Heart right ventricle (tissue), 16 donors: ENCODE measurements at places on chromosomes 2 and 18.

GRCh38 chr18:38654946-38655345 lies 1089.3 kb upstream of the CELF4 start:
- H3K4me3 ChIP-seq, result no peak overlapping the region
- H3K36me3 ChIP-seq, result no peaks in the 10 kb centered on the region
- no peaks in the 10 kb centered on the region for H3K4me1 ChIP-seq
- no peak for DNase-seq
- no peak overlapping the region for H3K27ac ChIP-seq

GRCh38 chr2:170829036-170829435 lies 12.3 kb downstream of the GAD1 start:
- H3K4me3 ChIP-seq, result no peak overlapping the region
- H3K36me3 ChIP-seq, result no peaks in the 10 kb centered on the region
- H3K27ac ChIP-seq, result no peak overlapping the region
- no peaks in the 10 kb centered on the region for H3K4me1 ChIP-seq

- H3K36me3 ChIP-seq, result no peaks in the 10 kb centered on the region
- H3K4me1 ChIP-seq, result no peaks in the 10 kb centered on the region
- H3K27ac ChIP-seq, result no peak overlapping the region
- no peak overlapping the region for H3K4me3 ChIP-seq
These were observed 241.5 kb downstream of the SATB2 start for GRCh38 chr2:199216253-199216652.

GRCh38 chr18:70333757-70334156 lies 44.9 kb downstream of the SOCS6 start:
- DNase-seq, result no peak
- H3K4me1 ChIP-seq, result peaks cover 25% of the 10 kb centered on the region
- H3K36me3 ChIP-seq, result no peaks in the 10 kb centered on the region
- H3K4me3 ChIP-seq, result no peak overlapping the region
- H3K27me3 ChIP-seq, result no peaks in the 10 kb centered on the region

DNA sequence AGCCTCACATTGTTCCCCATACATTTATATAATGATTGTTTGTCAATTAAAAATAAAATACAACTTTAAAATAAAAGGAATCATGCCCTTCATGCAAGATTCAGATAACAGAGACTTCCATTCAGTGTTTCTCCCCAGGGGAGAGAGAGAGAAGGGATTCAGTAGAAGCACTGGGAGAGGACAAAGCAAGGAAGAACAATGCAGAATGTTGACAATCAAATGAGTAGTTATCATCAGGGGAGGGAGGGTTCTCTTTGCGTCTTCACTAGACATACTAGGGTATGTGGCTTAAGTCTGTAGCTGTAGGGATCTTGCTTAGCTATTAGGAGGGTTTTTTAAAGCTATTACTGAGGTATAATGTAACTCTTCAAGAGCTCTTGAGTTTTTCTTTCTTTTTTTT lies 30.7 kb downstream of the FSHR start:
- H3K36me3 ChIP-seq, result no peaks in the 10 kb centered on the region
- no peak overlapping the region for H3K4me3 ChIP-seq
- no peaks in the 10 kb centered on the region for H3K27me3 ChIP-seq
- no peaks in the 10 kb centered on the region for H3K4me1 ChIP-seq
- DNase-seq, result no peak
- H3K27ac ChIP-seq, result no peak overlapping the region

GRCh38 chr18:77071061-77071460 lies 61.5 kb downstream of the MBP start:
- H3K4me3 ChIP-seq, result no peak overlapping the region
- no peaks in the 10 kb centered on the region for H3K36me3 ChIP-seq
- peaks cover 66% of the 10 kb centered on the region for H3K4me1 ChIP-seq

DNA sequence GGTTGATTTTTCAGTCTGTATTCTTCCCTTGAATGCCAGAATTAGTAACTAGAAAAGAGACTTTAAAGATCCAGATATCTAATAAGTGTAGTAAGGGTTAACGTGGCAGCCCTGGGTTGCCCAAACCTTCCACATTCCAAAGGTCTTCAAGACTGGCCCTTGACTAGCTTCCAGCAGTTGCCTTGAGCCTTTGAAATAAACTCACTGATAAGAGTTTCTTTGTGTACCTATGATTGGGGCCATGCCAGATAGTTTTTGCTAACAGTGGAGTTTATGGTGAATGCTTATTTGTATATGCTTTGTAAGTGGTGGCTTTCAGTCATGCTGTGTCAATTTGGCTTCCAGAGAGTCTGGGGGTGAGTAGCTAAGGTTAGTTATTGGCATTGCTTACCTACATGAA lies 722.3 kb downstream of the RNF144A start:
- no peak overlapping the region for H3K27ac ChIP-seq
- DNase-seq, result no peak
- H3K4me3 ChIP-seq, result no peak overlapping the region
- H3K4me1 ChIP-seq, result no peaks in the 10 kb centered on the region
- H3K36me3 ChIP-seq, result no peaks in the 10 kb centered on the region

- H3K27ac ChIP-seq, result no peak overlapping the region
- peaks cover 94% of the 10 kb centered on the region for H3K36me3 ChIP-seq
- no peak for DNase-seq
- no peaks in the 10 kb centered on the region for H3K27me3 ChIP-seq
These were observed 121.4 kb upstream of the CCDC195 start for GRCh38 chr2:224837558-224837957.
